ENCODE measurements at places on chromosomes 6 and 20.
A peak's percentile ranks its signal among the peaks of the same experiment; 100 is the strongest.

GRCh38 chr6:13415283-13415682, 72.1 kb downstream of the GFOD1 start:
- DNase-seq, result no peak

DNA sequence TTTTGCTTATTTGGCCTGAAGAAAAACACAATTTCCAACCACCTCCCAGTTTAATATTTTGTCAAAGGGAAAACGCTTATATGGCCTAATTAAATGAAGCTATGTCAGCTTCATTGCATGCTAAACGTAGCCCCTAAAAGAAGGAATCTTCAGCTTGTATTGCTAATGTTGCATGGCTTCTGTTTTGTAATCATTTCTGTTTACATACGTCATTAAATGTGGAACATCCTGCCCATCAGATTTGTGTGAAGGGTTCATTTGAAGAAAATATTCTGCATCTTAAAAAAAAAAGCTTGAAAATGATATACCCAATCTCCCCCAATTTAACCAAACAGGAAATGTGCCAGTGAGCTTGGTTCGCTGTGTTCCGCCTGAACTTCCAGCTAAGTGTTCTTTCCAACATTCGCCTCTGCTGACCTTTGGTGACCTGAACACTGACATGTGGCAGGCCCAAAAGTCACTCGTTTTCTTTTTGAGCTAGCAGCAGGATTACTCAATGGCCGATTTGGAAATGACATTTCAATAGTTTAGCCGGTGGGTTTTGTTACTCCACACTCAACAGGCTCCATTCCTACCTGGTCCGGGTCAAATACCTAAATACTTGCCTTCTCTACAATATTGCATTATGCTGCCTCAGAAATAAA, 12.7 kb upstream of the SIRT5 start:
- DNase-seq, result no peak

DNA sequence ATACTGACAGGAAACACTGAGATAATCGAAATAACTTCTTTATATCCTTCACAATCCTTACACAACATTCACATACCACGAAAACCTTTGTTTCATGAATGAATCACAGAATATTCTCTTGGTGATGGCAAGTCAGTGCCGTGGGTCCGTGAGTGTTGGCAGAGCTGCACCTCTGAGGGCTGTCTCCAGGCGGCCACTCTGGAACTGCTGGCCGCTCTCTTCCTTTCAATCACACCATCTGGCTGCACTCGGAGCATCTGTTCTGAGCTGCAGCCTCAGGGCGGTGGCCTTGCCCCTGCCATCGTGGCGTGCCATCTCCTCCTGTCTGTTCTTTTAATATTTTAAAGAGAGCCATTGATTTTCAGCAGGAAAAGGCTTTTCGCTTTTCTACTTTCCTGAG, 129.4 kb upstream of the AFDN start:
- peak; percentile 85 for DNase-seq

DNA sequence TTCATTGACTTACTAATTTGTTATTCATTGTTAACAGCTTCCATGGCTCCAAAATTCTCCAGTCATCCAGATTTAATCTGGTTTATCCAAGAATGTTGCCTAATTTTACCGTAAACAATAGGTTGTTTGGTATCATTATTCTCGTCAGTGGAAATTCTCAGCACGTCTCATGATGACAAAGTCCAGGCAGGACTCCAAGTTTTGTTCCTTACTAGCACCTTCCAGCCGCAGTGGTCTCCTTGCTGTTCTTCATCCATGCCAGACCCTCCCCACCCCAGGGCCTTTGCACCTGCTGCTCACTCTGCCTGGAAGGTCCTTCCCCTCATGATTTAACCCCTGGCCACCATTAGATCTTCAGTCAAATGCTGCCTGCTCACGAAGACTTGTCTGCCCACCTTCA, 48.1 kb upstream of the NAA20 start:
- DNase-seq, result no peak

DNA sequence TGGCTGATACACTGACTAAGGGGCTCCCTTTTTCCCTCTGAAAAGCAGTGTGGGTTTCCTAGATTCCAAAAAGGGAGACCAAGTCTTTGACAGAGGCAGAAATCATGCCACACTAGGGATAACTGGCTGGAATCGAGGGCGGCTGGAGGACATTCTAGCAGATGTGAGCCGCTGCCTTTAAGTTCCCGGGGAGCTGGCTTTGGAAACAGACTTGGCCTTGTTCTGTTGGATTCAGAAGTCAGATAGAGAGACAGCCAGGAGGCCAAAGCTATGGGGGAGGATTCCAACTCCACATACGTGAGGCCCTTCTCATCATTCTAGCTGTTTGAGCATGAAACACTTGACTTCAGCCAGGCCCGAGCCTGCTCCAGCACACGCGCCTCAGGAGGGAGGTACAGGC, 109.9 kb upstream of the FOXC1 start:
- no peak for DNase-seq

- DNase-seq, result peak; percentile 60
Observed at GRCh38 chr20:709423-709822, 33.8 kb upstream of the SCRT2 start.

GRCh38 chr6:28488916-28489365, 26.7 kb downstream of the GPX6 start:
- no peak for DNase-seq

- peak; percentile 1 for DNase-seq
Observed at GRCh38 chr6:72084992-72085569, 198.7 kb downstream of the RIMS1 start.

DNA sequence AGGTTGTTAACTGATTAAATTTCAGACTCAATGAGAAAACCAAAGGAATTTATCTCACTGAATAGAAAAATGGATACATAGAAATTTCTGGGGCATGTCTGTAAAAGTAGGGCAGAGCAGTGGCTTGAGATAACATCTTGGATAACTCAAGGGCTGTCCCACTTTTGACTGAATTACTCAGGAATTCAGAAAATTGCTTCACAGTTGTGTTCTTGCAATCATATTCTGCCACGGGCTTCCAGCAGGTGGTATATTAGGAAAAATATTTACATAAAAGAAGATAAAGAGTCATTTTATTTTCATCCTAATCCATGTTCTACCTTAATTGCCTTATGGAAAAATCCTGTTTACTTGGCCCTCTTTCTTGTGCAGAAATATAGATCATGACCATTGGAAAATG, 156.4 kb upstream of the AKIRIN2 start:
- DNase-seq, result no peak

- no peak for DNase-seq
Observed at GRCh38 chr6:42301986-42302385, 84.3 kb upstream of the MRPS10 start.

DNA sequence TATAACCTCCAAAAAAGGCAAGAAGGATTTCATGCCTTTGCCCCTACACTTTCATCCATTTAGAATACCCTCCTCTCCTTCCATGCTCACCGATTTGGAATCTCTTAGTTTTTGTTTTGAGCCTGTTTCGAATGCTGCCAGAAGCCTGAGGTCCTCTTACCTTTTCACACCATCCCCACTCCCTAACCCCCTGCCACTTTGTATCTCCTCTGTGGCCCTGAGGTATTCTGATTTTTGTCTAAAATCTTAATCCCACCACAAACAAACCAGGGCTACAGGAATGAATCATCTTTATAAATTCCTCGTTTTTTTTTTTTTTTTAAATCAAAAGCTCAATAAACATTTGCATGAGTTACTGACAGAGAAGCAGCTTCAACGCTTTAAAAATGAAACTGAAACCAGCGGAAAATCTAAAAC, 1.6 kb upstream of the RPS12 start:
- DNase-seq, result peak; percentile 38

DNA sequence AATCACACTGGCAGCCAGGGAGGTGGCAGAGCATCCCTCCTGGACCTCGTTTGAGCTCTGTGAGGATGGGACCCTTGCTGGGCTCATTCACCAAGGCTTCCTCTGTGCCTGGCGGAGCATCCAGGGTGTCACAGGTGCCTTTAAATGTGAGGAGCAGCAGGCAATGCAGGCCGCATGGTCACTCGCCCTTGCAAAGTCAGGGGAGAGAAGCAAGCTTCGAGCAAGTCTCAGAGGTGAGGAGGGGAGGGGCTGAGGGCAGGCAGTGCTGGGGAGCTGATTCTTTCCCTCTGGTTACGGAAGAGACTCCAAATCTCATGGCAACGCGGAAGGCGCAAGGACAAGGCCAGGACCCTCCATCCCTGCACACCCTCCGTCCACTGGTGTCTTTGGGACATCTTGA, 182.7 kb upstream of the PMEPA1 start:
- no peak for DNase-seq

DNA sequence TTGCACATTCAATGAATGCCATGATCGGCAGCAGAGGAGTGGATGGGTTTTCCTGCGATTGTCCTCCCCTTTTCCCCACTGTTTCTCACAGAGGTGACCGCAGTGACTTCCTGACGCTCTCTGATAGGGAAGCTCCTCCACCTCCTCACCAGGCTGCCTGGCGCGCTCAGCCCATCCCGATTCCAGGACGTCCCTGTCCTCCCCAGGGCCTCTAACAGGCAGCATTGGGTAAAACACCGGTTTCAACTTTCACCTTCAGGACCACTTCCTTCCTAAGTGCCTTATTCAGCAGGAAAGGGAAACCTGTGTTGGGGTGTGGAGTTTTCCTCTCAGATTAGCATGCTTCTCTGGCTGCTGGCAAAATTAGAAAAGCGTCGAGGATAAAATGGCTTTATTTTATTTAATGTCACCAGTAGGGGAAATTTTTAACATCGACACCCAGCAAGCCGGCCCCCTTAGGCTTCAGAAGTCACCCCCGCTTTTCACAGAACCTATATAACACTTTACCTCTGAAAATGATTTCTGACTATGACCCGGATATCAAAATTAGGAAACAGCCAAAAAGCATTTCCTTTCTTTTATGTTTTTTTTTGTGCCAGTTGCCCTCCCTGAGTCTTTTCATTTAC, 570.4 kb upstream of the GJE1 start:
- DNase-seq, result peak; percentile 71

DNA sequence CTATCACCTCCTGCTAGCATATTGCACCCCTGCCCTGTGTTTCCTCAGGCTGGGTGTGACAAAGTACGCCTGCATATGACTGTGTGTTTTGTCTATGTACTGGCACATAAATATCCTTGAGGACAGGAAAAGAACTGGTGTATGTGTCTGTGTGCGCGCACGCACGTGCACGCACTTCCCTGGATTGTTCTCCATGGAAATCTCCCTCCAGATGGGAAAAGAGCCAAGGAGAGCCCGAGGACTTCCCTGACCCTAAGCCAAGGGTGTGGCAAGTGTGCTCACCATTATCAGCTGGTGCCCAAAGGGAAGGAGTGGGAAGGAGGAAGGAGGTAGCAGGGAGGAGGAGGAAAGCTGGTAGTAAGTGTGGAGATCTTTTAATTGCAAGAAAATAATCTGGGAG, 117.6 kb downstream of the HIVEP2 start:
- no peak for DNase-seq

DNA sequence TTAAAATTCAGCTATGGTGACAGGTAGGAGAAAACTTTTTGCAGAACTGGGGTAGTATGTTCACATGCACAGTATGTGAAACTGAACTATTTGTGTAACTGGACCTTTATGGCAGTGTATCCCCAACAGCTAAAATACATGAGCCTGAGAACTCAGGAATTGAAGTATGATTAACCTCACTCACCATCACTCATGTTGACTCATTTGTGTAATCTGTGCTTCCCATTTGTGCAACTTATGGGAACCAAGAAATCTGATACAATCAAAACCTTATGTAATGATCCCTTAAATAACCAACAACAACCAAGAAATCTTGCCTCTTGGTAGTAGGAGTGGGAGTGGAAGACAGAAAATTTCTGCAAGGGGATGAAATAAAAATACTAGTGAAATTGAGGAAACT, 674.9 kb downstream of the HDGFL1 start:
- DNase-seq, result no peak

DNA sequence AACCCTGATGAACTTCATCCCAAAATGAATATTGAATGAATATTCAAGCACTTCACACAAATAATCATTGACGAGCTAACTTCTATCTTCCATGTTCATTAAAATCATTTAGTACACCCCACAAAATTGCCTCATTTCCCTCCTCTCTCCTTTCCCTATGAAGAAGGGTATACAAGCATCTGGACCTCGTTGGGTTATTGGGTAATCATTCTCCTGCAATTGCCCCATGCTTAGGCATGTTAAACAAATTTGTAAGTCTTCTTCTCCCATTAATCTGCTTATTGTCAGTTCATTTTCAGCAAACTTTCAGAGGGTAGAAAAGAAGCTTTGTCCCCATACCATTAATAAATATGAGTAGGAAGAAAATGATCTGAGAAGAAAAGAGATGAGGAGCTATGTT, 27.6 kb downstream of the PRKN start:
- no peak for DNase-seq

GRCh38 chr6:150881911-150882481, 16.5 kb downstream of the MTHFD1L start:
- peak; percentile 34 for DNase-seq
